ENCODE measurements at places on chromosomes 16 and 17.

- DNase-seq: no peak
Measured at GRCh38 chr16:83271970-83272575, 535.7 kb upstream of the HSBP1 start.

GRCh38 chr16:73794994-73795393, 501.6 kb upstream of the PSMD7 start:
- DNase-seq: no peak

DNA sequence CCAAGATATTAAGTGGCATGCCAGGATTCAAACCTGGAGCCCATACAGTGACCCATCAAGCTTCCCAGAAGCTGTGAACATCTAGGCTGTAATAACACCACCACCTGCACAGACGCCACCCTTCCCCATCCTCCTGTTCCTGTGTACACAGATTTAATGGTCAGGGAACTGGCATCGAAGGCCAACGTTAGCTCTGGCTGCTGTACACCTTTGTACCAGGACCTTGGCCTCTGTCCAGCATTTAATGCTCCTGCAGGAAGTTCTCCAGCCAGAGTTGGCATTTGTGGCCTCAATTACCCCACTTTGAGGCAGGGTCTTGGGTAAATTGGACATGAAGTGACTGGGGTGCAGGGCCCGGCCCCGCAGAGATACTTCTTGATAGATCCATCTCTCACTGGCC, 49.3 kb downstream of the SCNN1B start:
- no peak for DNase-seq

DNA sequence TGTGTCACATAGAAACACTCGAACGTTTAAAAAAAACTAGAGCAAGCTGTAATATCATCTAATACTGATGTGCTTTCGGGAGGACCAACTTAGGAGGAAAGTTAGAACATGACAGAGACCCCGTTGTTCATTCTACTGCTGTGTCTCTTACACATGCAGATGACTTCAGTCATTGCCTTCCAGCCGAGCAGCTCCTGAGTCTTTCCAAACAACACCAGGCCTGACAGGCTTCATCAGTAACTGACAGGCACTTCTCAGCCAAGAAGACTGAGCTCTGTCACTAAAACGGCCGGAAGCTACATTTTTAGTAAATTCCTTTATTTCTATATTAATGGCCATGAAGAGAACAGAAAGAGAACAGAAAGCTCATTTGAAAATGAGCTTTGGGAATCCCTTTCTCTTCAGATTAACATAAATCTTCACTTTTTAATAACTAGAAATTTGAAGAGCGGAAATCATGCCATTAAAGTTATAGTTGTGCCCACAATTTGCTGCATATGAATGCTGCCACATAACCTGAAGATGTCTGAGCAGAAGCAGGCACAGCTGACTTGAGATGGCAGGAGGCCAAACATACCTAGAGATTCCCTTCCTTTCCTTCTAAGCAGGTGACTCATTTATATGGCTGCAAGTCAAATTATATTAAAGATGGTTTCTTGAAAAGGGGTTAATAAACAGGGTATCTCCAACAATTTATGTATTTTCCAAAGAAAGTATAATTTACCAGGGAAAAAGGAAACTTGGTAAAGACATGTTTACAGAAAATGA, 148.9 kb downstream of the ITFG1 start:
- DNase-seq: no peak

DNA sequence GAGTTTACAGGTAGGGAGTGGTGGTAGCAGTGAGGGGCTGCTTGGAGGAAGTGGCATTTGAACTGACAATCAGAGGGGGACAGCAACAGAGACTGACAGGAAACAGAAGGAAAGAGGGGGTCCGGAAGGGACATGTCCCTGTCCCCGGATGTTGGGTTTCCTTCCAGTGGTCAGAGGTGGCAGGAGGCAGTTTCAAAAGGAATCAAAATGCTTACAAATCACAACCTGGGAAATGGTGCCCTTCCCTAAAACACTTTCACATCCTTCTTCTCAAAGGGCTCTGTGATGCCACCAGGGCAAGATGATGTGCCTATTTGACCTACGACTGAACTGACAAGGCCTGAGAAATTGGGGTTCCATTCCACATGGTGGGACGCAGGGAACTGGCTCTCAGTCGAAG, 19.7 kb downstream of the ADGRG1 start:
- no peak for DNase-seq

GRCh38 chr16:89197633-89198416, 2.5 kb downstream of the SLC22A31 start:
- DNase-seq: no peak

DNA sequence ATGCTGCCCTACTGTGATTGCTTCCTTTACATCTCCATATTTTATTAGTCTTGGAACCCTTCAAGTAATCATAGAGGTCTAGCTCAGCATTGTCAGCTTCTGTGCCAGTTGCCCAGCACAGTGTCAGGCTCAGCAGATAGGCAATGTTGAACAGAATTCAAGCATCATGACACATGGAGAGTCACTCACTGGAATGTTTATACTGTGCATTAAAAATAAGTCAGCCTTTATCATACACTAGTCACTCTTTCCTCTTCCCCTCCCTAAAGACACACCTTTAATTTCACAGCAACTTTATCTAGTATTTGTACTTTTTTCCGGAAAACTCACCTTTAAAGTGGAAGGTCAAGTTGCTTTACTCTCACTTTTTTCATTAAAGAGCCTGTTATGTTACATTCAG, 253.8 kb upstream of the CDH11 start:
- no peak for DNase-seq
